ENCODE measurements at places on chromosomes 11 and 22. TPM values are rescaled to one million over a fixed set of nuclear protein-coding genes. Genes with fewer than 3 reads are reported as not detected.

DNA sequence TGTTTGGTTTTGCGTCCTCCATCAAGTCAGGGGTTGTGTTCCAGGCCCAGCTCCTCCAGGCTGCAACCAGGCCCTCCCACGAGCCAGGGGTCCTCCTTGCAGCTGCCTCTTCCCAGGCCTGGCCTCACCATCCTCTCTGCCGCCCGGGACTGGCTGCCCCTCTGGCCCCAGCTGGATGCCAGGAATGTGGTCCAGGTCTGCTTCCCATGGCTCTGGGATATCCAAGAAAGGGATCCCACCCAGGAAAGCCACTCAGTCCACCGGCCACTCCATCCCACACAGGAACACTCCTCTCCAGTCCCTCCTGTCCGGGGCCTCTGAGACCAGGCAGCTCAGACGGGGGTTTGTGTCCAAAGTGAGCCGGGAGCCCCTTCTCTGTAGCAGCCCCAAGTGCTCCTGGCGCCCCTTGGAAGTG, 336.4 kb downstream of the BRD1 start:
- no peak for DNase-seq

GRCh38 chr11:15616130-15617105, 501.7 kb downstream of the INSC start:
- no peak for DNase-seq

CLP1 gene
- total RNA-seq: 19.9 TPM

OR52H1 gene
- 0.19 TPM for total RNA-seq

DNA sequence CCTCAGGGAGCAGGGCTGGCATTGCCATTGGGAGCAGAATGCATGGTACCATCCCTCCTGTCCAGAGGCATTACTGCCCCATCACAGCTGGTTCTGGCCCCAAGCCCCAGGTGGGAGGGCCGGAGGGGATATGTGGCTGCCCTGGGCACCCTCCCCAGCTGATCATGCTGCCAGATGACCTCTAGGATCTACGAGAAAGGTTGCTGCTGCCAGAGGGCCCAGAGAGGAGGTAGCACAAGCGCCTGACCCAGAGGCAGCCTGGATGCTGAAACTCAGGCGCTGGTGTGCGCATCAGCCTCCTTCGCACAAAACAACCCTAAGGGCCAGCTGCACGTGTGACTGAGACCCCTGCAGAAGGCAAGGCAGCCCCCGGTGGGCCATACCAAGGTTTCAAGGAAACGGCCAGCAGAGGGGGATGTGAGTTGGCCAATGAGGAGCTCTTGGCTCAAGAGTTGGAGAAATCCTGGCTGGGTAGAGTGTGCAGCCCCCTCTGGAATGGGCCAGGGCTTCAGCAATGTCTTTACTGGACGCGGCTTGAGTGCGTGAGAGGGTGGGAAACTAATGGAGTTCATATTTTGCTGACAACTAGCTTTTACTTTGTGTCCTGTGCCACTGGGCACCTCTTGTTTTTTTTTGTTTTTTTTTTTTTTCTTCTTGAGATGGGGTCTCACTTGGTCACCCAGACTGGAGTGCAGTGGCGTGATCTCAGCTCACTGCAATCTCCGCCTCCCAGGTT, 88.3 kb upstream of the PARVA start:
- no peak for DNase-seq

- no peak for DNase-seq
Measured at GRCh38 chr11:112727341-112727841, 233.8 kb upstream of the NCAM1 start.

DNA sequence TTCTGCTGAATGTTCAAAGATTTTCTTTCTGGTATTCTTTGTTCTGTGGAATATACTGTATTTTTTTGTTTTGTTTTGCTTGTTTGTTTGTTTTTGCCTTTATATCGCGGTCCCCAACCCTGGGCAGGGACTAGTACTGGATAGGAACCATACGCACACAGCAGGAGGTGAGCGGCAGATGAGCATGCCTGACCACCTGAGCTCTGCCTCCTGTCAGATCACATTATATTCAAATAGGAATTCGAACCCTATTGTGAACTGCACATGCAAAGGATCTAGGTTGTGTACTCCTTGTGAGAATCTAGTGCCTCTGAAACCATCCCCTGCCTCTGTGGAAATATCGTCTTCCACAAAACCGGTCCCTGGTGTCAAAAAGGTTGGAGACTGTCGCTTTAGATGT, 83.3 kb upstream of the ANO3 start:
- no peak for DNase-seq

DNA sequence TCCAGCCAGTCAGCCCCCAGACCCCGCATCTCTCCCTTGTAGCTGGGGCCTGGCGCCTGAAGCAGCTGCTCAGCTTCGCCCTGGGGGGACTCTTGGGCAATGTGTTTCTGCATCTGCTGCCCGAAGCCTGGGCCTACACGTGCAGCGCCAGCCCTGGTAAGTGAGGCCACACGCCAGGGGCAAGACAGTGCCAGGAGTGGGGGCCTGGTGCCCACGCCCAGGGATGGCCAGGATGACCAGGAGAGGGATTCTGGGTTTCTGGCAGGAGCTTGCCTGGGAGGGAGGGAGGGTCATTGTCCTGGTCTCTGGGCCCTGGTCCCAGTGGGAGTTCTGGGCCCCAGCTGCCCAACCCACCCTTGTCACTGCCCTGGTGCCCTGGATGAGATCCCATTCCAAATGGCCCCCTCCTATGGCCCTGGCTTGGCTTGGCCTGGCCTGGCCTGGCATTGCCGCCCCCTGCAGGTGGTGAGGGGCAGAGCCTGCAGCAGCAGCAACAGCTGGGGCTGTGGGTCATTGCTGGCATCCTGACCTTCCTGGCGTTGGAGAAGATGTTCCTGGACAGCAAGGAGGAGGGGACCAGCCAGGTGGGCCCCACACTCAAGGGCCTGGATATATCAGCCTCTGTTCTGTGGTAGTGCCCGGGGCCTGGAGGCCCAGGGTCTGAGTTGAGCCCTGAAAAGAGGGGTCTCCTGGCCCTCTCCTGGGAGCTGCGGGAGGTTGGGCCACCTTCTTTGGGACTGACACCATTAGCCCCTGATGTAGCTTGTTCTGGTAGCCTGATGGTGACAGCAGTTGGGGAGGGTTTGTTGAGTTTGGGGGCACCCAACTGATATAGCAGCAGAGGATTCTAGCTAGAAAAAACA, 3.7 kb downstream of the SLC39A13 start:
- no peak for DNase-seq

DNA sequence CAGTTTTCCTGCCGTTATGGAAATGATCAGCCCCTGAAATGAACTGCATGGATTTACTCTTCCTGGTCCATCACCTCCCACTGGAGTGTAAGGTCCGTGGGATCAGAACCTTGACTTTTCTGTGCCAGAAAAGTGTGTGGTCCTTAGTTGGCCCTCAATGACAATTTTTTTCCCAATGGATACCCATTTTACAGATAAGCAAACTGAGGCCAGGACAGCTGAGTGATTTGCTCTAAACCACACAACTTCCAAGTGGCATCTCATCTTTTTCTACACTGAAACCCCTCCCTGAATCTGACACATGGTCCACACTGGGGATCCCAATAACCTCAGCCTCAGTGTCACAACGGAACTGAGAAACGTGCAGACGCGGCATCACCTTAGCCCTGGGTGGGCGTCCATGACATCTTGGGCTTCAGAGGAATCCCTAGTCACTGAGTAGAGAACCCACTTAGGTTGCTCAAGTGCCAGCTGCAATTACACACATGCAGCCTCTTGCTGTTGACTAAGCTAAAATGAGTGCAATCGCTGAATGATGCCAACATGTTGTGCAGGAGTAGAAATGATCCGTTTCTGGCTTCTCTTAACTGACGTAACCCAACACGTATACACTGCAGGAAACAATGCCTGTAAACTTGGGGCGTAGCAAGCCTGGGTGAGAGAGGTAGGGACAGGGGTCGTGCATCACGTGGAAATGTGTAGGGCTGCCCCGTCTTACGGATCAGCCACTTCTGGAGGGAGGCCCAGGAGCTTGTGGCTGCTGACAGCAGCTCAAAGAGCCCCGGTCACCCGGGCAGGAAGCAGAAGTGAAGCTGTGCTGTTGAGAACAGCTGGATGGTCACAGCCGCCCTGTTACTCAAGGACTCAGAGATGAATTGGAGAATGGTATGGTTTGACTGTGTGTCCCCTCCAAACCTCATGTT, 136.3 kb downstream of the SHANK2 start:
- DNase-seq: no peak

ANO9 gene
- total RNA-seq: 37.0 TPM

DNA sequence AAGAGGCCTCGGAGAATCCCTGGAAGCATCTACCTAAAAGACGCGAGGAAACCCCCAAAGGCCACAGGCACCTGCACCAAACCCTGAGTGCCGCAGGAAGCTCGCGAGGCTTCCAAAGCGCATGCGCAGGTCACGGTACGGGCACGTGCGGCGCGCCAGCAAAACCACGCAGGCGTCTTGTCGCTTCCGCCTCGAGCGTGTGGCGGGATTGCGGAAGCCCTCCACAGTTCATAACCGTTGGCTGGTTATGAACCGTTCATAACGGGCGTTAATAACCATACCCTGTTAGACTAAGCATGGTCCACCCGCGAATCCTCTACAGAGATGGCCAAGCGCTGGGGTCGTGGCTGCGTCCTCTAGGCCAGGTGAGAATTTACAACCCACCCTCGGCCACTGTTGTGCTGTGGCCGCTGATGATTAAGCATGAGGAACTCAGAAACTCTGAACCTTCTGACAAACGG, 46.4 kb downstream of the MORC2 start:
- peak; percentile 60 for DNase-seq

GRCh38 chr11:8099291-8099899, 18.4 kb downstream of the TUB start:
- no peak for DNase-seq

DNA sequence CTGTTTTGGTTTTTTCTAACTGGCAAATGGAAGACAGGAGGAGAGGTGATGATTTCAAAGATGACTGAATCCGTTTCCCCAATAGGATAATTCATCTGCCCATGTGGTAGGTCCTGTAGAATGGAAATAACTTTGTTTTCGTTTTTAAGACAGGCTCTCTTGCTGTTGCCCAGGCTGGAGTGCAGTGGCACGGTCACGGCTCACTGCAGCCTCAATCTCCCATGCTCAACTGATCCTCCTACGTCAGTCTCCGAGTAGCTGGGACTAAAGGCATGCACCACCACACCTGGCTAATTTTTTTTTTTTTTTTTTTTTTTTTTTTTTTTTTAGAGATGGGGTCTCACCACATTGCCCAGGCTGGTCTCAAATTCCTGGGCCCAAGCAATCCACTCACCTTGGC, 77.4 kb upstream of the BIRC3 start:
- DNase-seq: no peak

DNA sequence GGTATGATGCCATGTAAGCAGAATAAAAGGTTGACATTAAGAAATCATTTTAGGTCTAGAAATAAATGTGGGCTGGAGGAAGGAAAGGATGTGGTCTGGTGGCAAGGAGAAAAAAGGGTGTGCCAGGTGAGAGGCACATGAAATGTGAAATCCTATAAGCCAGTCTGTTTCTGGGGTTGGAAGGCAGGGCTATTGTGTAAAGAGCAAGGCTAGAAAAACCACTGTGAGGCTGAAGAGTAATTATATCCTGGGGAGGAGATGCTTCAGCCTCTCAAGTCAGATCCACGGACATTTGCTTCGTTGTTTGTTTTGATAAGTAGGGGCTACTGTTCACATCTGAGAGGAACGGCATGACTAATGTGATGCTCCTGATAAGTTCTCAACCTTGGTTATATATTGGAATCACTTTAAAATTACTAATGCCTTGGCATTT, 77.5 kb upstream of the CTSC start:
- DNase-seq: no peak

GRCh38 chr22:42364604-42365110, 67.5 kb downstream of the NFAM1 start:
- DNase-seq: no peak

EHF gene
- 0.33 TPM for total RNA-seq

GRCh38 chr11:43681401-43681942, 934 bp downstream of the HSD17B12 start:
- DNase-seq: no peak

GRIK4 gene
- 1.3 TPM for total RNA-seq

GRCh38 chr11:116397602-116398084, 375.1 kb downstream of the BUD13 start:
- DNase-seq: no peak
